ENCODE measurements at places on chromosomes 3 and 15. TPM values are rescaled to one million over a fixed set of nuclear protein-coding genes. Genes with fewer than 3 reads are reported as not detected.

- DNase-seq, result no peak
These were observed 9.3 kb downstream of the PSTPIP1 start for GRCh38 chr15:77004189-77004588.

The ITGB5 gene
- total RNA-seq, result 203 TPM

The EBLN2 gene
- 3.4 TPM for total RNA-seq

- no peak for DNase-seq
These were observed 582.3 kb upstream of the NAALADL2 start for GRCh38 chr3:174276826-174277225.

The LRRK1 gene
- total RNA-seq, result 0.13 TPM

DNA sequence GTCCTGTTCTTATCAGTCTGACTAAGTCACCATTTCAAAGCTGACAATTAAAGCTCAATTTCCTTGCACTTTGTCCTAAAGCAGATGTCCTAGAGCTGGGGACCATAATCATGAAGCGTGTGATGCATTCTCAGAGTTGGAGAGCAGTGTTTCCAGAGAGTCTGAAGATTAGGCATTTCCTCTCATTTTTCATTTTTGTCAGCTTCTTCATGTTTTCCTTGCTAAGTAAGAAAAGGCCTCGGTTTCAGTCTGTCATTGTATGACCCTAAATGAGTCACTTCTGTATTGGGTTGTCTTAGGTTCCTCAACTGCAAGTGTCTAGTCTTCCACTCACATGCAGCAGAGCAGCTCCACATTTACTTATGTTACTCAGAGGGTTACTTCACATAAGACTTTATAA, 257.2 kb upstream of the TPRG1 start:
- peak; percentile 21 for DNase-seq

DNA sequence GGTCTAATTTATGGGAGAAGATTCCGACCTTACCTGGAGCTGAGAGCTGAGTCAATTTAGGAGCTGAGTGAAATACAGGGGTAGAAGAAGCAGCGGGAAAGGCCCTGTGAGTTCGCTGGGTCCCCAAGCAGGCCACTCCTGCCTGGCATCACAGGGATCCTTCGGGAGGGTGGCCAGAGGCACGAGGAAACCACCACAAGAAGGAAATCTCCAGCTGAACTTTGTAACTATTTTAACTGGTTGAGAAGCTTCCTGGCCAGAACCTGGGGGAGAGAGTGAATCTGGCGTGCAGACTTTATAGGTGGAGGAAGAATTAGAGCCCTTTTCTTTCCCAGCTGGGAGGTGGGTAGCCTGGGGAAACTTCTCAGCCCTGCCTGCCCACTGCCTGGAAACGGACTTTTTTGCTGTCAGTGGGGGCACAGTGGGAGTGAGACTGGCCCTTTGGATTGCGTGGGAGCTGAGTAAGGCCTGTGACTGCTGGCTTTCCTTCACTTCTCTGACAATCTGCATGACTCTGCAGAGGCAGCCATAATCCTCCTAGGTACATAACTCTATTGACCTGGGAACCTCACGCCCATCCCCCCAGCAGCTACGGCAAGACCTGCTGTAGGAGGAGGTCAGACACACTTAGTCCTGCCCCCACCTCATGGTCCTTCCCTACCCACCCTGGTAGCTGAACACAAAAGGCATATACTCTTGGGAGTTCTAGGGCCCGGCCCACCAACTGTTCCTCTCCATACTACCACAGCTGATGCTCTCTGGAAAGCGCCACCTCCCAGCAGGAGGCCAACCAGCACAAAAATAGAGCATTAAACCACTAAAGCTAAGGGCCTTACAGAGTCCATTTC, 340.7 kb downstream of the CNTN3 start:
- DNase-seq, result no peak

The MYRIP gene
- 0.10 TPM for total RNA-seq

DNA sequence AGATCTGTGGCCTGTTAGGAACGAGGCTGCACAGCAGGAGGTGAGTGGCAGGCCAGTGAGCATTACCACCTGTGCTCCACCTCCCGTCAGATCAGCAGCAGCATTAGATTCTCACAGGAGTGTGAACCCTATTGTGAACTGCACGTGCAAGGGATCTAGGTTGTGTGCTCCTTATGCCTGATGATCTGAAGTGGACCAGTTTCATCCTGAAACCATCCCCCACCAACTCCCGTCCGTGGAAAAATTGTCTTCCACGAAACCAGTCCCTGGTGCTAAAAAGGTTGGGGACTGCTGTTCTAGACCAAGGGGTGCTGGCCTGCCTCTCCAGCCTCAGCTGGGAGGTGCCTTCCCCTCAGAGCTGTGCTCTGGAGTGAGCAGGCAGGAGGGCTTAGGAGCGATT, 61.4 kb downstream of the RPLP1 start:
- DNase-seq, result no peak

The C15orf62 gene
- not detected for total RNA-seq

The LRRN1 gene
- total RNA-seq, result 0.21 TPM

All from myocyte (in vitro differentiated cells).